Activated T-helper 1 cell treated with anti-CD3 and anti-CD28 coated beads, Interleukin-12 subunit alpha, Interleukin-12 subunit beta, Interleukin-2, Interleukin-4 antibody, amounts not matched to agents 30 ng/mL and 10 ng/mL and 1 ng/mL, durations not matched to agents 14 hours and 24 hours and 36 hours (primary cell): ENCODE measurements at places on chromosomes 11 and 22.
A peak's percentile ranks its signal among the peaks of the same experiment; 100 is the strongest.

GRCh38 chr22:41762980-41763779 lies 37.3 kb upstream of the CCDC134 start:
- no peaks in the 10 kb centered on the region for H3K36me3 ChIP-seq
- peaks cover under 1% of the 10 kb centered on the region for H3K4me1 ChIP-seq
- H3K4me3 ChIP-seq = no peak overlapping the region
- H3K27ac ChIP-seq = no peak overlapping the region

DNA sequence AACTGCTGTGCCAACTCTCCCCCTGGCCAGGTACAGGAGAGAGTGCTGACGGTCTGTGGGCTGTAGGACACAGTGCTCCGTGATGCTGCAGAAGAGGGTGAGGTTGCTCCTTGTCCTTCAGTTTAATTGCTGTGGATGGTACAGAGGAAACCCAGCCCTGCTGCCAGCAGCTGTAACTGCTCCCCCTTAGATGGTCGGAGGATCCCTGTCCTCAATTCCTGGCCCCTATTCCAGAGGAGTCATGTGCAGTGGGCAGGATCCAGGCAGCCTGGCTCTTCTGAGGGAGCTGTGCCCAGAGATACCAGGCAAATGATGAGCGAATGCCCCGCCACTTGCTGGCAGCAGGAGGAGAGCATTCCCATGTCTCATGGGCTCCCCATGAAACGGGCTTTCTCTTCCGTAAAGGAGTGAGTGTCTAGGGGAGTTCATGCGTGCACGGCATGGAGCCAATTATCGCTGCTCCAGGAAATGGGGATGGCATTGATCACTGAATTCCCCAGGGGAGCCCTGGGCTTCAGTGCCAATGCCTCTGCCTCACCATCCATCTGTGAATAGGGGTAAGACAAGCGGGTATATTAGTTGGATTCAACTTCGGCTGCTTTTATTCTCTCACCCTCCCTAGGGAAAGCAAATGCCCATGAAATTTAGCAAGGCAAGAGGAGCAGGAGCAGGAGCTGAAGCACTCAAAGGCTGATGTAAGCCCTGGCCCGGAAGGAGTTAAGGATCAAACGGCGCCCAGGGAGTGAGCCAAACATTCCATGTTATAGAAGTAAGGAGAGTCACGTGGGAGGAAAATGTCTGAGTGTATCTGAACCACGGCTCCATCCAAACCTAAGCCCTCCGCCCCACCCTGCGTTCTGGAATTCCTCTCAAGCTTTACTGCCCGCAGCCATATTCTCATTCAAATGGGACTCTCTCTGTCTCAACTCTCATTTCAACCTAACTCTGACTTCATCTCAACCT lies 51.0 kb upstream of the CSNK2A3 start:
- H3K4me1 ChIP-seq = no peaks in the 10 kb centered on the region
- H3K36me3 ChIP-seq = no peaks in the 10 kb centered on the region
- no peak overlapping the region for H3K27ac ChIP-seq
- DNase-seq = no peak
- H3K27me3 ChIP-seq = peaks cover 2% of the 10 kb centered on the region

DNA sequence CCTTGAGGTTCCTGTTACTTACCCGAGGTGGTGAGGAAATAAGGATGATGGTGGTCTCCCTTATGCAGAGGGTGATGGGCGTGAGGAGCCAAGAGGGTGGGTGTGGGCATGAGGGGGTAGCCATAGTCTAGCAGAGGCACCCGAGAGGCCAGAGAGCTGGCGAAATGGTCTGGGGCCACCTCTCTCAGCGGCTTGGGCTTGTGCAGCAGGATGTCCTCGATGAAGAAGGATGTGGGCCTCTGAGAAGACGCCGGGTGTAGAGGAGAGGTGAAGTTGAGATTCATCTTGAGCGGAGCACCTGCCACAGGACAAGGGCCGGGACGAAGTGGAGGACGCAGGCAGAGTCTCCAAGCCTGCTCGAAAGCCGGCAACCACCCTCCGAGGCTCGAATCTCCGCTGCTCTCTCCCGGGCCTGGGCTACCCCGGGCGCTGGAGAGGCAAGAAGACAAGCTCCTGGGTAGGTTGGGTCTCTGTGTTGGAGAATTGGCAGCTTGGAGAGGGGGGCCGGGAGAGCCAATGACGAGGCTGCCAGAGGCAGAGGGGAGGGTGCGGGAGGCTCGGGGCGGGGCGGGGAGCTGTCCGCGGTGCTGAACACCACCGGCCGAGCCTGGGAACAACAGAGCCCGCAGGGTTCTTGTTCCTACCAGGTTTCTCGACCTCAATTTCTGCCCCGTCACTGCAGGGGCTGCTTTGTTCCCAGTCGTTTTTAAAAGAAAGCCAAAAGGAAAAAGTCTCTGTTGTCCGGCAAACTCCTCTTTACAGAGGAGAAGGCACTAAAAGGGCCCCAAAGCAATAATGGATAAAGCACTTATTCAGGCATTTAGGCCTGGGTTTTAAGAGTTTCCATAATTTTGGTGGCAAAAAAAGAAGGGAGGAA lies at the start of gene BSX:
TSS of gene BSX (minus strand) at position 447 of the 877 bp plus-strand sequence. CDS start at position 284, 163 bp downstream.
- no peak within 1 kb of the TSS for H3K4me3 ChIP-seq
- DNase-seq = peak; percentile 21
- peaks cover 25% of the 10 kb centered on the region for H3K4me1 ChIP-seq
- H3K27ac ChIP-seq = no peak within 1 kb of the TSS

- H3K4me3 ChIP-seq = no peak overlapping the region
- no peak for DNase-seq
- no peaks in the 10 kb centered on the region for H3K36me3 ChIP-seq
- H3K27me3 ChIP-seq = no peaks in the 10 kb centered on the region
These were observed 2084.3 kb downstream of the LRRC4C start for GRCh38 chr11:39374963-39375698.

DNA sequence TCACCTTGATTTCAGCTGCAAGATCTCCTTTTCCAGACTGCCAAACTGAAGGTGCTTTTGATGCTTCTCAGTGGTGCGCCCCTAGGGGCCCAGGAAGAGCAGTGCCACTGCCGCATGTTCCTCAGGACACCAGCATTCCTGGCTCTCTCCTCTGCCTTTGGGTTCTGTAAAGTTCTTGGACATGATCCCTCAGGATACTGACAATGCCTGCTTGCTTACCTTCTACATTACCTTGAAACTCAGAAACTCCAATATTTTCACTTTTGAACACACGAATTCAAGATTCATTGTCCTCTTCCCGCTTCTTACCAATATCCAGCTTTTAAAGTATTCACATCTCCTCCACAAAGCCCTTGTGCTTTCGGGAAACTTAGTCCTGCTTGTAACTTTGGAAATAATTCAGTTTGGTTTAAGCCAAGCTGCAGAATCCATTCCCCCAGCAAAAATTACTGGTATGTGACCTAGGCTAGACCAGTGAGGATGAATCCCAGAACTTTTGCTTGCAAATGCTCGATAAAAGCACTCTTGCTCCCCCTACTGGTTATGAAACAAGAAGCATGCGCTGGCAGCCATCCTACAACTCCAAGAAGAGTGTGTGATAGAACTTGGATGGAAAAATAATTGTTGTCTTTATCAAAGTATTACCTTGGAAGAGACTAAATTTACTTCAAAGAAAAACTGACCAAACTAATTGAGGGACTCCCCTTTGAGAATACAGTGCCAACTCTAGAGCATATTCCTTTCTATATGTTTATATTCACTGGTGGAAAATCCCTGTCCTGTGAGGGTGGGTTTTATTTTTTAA lies 16.5 kb upstream of the OR5B21 start:
- H3K27ac ChIP-seq = peak overlapping the region; percentile 77
- peaks cover 36% of the 10 kb centered on the region for H3K4me1 ChIP-seq
- no peaks in the 10 kb centered on the region for H3K27me3 ChIP-seq
- peaks cover 23% of the 10 kb centered on the region for H3K36me3 ChIP-seq

GRCh38 chr22:33271390-33272161 lies 213.4 kb upstream of the SYN3 start:
- H3K27me3 ChIP-seq = no peaks in the 10 kb centered on the region
- H3K4me3 ChIP-seq = no peak overlapping the region
- no peaks in the 10 kb centered on the region for H3K4me1 ChIP-seq

- DNase-seq = no peak
- peak overlapping the region; percentile 36 for H3K27ac ChIP-seq
- H3K4me1 ChIP-seq = peaks cover 33% of the 10 kb centered on the region
- H3K36me3 ChIP-seq = peaks cover 48% of the 10 kb centered on the region
- H3K27me3 ChIP-seq = no peaks in the 10 kb centered on the region
- no peak overlapping the region for H3K4me3 ChIP-seq
These were observed 12.1 kb downstream of the ACP2 start for GRCh38 chr11:47236482-47236881.
